ENCODE measurements at places on chromosomes 13 and 19. TPM values are rescaled to one million over a fixed set of nuclear protein-coding genes. Genes with fewer than 3 reads are reported as not detected.

KRTDAP gene
- 13.7 TPM for total RNA-seq

NBEA gene
- total RNA-seq = 3.7 TPM

TEKTIP1 gene
- total RNA-seq = not detected

TMIGD2 gene
- not detected for total RNA-seq

PGLYRP1 gene
- not detected for total RNA-seq

CILP2 gene
- total RNA-seq = under 0.01 TPM

ZNF738 gene
- total RNA-seq = 3.8 TPM

ZNF506 gene
- total RNA-seq = 10.3 TPM

MEDAG gene
- total RNA-seq = not detected

GRIN2D gene
- total RNA-seq = under 0.01 TPM

GRIN3B gene
- 1.4 TPM for total RNA-seq

NRTN gene
- 0.68 TPM for total RNA-seq

VSTM2B gene
- total RNA-seq = not detected

SEMA6B gene
- under 0.01 TPM for total RNA-seq

KLK6 gene
- 3.4 TPM for total RNA-seq

SGCG gene
- 7.5 TPM for total RNA-seq

SELENOV gene
- not detected for total RNA-seq

SPART gene
- total RNA-seq = 63.9 TPM

TMEM86B gene
- total RNA-seq = 0.68 TPM

POLR2E gene
- 84.9 TPM for total RNA-seq

NOVA2 gene
- total RNA-seq = not detected

SDHAF1 gene
- total RNA-seq = 16.1 TPM

Measured in nasal cavity respiratory epithelium epithelial cell of viscerocranial mucosa (primary cell).